ENCODE measurements at places on chromosomes 2 and 18.

GRCh38 chr2:16135913-16136310 lies 195.6 kb downstream of the MYCN start:
- DNase-seq, result no peak

DNA sequence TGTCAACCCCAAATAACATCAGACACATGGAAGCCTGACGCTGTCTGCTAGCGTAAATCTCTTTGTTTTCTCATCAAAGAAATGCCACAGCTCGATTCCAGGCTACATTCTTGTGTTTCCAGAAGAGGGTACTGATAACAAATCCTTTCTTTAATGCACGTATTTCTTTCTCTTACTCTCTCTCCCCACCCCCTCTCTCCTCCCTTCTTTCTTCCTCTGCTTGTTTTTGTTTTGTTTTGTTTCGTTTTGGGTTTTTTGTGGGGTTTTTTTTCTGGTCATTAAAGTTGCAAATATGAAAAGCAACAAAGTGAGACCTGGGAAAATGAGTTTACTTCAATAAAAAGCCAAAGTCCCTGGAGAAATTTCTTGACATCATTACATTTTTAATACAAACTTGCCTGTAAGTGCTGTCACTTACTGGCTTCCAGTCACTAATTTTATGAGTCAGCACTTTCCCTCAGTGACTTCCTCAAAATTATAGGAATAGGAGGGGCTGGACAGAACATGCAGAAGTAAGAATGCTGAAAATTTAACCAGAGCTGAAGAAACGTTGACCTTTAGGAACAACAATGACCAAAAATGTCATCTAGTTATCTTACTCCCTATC lies 106.7 kb upstream of the NABP1 start:
- DNase-seq, result peak; percentile 2

- no peak for DNase-seq
These were observed 408.2 kb downstream of the ZNF804A start for GRCh38 chr2:185006481-185006880.

GRCh38 chr2:59947917-59948541 lies 605.4 kb downstream of the BCL11A start:
- no peak for DNase-seq

GRCh38 chr2:10048501-10049171 lies 5.3 kb downstream of the KLF11 start:
- DNase-seq, result no peak

DNA sequence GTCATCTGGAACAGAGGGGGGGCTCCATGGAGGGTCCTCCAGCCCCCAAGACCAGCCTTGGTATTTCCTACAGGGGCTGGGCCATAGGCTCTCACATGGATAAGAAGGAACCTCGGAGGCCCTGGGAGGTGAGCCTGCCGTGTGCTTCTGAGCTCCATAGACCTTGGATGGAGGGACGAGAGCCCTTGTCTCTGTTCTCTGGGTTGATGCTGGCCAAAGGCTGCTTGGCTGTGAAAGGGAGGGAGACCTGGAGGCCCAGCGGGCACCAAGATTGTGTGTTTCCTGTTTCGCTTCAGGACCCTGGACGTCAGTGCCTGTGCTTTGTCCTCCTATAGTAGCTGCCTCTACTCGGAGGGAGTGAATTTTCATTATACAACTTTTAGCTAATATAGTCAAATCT lies 20.8 kb downstream of the CABLES1 start:
- DNase-seq, result no peak

DNA sequence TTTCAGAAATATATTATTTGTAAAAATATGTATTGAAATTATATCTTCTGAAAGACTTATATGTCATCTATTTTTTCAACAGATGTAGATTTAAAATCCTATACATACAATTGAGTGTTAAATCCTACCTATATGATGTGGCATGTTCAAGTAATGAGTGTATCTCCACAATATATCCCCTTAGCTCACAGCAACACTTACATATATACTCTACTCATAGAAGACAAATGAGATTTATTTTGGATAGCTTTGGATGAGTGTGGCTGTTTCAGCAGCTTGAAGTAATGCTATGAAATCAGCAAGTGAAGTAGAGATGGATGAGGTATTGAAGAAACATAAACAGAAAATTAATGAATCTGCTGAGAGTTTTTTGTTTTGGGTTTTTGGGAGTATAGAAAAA lies 263.1 kb downstream of the ARHGAP15 start:
- no peak for DNase-seq

GRCh38 chr18:58308463-58308862 lies 264.4 kb downstream of the NEDD4L start:
- no peak for DNase-seq

GRCh38 chr2:88885679-88886416 lies 194.4 kb downstream of the RPIA start:
- no peak for DNase-seq

DNA sequence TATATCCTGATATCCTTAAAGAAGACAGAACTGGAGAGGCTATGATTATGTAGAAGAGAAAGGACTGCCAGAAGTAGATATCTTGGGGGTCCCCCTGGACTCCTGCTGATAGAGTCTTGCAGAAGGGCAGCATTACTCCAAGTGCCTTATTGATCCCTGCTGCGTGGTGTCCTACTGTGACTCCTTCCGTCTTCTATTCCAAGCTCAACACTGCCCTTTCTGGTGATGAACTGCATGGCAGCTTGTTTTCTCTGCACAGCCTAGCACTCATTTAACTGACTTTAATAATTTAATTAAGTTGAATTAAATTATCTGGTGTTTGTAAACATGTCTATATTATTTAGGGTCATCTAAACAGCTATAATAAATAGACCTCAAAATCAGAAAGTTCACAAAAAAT lies 194.1 kb upstream of the DSEL start:
- no peak for DNase-seq

DNA sequence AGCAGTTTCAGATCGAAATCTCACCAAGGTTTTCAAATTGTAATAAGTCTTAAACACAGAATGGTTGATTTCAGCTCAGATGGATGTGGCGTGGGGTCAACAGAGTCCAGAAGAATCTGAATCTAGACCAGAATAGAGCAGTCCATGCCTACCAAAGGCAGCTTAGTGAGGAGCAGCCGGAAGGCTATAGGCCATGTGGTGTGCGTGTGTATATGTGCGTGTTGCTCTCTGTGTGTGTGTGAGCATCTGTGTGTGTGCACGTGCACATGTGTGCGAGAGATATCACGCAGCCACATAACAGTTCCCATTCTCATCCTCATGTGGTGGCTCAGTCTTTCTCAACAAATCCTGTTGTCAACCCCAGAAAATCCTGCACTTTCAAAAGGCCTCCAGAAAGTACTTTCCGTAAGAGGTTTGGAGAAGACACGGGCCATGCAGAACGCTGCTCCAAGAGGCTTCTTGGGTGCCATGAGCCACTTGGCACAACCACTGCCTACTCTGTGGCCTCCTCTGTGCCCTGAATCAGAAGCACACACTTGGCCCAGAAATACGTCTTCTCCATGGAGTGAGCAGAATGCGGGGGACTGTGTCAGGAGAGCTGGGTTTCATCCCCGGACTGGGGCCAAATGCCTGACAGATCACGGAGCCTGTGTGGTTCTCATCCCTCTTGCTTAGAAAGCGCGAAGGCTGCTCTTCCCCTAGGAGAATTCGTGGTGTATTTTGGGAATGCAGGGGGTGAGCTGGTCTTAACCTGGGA lies 67.3 kb downstream of the ACKR3 start:
- DNase-seq, result no peak

GRCh38 chr18:23200756-23201155 lies 65.5 kb downstream of the CABLES1 start:
- no peak for DNase-seq

DNA sequence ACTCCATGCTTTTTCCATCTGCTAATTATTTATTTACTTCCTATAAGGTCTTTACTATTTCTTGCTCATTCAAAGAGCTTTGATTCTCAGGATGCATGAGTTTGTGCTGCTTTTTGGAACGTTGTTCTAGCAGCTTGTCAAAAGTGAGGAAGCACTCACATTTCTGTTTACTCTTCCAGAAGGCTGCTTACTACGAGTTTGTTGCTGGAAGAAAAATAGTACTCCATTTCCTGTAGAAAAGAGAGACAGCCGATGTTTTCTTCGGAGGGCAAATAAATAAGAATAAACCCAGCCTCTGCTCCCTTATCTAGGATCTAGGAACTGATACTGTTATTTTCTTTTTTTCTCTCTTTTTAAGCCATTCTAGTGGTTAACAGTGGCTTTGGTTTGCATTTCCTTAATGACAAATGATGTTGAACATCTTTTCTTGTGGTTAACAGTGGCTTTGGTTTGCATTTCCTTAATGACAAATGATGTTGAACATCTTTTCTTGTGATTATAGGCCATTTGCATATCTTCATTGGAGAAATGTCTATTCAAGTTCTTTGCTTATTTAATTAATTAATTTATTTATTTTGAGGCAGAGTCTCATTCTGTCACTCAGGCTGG lies 20.5 kb downstream of the CYP27A1 start:
- DNase-seq, result no peak

DNA sequence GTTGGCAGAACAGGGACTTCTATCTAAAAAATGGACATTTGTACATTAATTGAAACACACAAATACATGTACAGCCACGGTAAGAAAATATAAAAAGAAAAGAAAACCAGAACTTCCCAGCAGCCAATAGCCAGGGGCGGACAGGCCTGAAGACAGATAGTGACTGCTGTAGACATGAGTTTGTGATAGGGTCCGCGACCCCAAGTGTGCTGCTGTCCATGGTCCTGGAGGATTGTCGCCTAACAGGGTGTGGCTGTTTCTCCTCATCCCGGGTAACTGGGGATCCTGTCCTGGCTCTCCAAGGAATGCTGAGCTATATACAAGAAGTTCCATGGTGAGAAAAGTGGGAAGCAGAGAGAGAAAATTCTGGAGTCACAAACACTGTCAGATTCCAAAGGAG lies 266.5 kb upstream of the SALL3 start:
- DNase-seq, result no peak

GRCh38 chr2:191740016-191740419 lies 62.1 kb downstream of the NABP1 start:
- DNase-seq, result no peak

DNA sequence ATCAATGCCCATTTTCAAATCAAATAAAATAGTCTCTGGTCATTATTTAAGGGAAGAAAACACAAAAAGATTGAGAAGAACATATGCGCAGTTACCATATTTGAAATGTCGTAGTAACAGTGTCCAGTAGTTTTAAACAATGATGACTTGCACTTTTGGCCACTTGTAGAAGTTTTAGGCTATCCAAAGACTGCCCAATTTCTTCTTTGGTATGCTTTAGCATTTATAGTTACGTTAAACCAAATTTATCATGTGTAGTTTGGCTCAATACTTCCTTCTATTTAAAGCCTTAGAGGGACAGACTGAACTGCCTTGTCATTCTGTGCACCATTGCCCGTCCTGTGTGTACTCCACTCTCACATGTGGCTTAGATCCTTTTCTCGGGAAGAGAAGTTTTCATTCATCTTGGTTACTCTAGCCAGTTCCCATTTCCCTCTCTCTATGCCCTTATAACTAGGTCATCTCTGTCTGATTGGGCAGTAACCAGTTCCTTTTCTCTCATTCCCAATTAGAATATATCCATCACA lies 84.8 kb upstream of the TTN start:
- no peak for DNase-seq

DNA sequence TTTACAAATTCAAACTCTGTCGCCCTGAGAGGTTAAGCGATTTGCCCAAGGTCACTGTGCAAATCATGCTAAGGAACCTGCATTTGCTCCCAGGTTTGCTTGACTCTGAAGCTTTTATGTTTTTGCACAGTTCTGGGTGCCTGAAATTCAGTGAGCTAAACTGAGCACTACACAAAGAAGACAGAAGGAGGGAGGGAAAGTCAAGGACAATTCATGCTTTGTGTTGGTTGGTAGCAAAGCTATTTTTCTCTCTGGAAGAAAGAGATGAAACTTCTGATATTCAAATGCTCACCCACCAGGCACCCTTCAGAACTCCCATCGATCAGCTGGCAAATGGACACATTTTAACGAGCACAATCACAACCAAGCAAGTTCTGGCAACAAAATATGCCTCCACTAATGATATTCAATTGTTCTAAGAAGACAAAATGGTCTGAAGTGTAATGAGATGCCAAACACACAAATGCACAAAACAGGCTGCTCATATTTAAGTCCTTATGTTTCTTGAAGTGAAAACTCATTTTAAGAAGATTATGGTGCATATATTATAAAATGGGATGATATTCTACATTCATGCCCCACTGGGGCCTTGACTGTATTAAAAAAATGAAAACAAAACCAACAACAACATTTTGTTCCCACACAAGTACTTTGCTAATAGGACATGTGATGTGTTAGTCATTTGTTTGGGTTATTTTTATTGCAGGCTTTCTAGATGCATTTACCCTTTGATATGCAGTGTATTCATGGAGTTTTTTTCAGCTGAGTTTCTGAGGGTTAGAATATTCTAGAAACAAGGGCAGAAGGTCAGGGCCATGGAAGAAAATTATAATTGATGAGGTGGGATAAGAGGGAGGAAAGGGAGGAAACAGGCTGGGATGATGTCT lies 445.6 kb upstream of the CELF4 start:
- no peak for DNase-seq

DNA sequence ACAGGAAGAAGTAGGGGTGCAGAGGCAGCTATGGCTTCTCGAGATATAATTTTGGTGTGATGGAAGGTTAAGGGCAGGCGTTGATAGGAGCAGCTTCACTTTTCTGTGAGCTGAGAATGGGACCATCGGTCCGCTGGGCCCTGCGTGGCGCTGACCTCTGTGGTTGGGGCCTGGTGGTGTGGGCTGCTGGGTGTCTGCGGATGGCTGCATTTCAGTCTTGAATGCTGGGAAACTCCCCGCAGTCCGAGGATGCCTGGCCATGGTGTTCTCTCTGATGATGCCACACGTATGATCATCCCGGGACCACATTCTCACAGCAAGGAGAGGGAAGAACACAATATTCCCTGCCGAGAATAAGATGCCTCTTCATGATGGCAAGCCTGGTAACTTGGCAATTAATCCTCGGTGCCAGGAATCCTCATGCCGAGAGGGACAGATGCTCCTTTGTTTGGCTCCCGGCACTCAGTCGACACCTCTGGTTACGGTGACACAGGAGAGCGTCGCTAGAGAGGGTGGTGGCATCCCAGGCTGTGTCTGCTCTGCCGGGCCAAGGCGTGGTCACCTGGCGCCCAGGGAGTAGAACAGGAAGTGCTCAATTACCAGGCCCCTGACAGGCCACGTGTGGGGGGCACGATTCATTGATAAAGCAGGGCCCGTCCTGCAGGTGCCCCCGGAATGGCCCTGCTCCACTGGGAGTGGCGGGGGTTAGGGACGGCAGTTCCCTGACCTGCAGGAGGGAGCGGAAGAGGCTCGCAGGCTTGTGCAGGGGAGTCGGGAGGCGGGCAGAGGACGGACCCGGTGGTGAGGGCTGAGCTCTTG lies 119.4 kb upstream of the CTDP1 start:
- DNase-seq, result no peak

DNA sequence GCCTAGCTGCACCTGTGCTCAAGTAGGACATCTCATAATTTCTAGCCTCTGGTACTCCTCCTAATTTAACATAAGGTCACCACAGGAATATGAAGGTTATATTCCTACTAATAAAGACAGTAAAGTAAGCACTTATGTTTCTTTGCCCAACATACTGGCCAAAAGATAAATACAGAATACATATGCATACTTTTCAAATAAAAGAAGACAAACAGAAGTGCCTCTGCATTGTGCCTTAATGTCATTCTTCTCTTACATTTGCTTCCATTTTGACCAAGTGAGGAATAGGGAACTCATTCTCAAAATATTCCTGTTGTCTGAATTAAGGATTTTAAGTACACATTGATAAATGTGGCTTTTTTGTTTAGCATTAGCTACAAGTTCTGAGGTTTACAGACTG lies 5.6 kb downstream of the BCL11A start:
- no peak for DNase-seq

- DNase-seq, result no peak
These were observed 1.4 kb downstream of the WNT6 start for GRCh38 chr2:218860950-218861381.
